ENCODE measurements at places on chromosomes 3 and 15.

- DNase-seq, result no peak
Observed at GRCh38 chr15:71304681-71305080, 189.4 kb downstream of the THSD4 start.

DNA sequence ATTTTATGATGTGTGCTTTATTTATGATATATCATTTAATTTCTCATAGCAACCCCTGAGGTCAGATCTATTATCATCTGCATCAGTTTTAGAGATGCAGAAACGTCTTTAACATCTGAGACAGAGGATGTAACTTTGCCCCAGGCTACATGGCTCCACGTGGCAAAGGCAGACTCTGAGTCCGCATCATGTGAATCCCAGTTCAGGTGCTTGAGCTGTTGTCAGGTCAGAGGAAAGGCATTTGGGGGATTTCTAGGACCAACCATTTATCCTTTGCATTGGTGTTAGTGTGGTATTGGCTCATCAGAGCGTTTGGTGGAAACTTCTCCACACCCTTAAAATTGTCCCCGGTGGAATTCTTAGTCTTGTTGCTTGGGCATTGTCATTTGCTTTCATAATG, 10.8 kb downstream of the CACNA2D3 start:
- no peak for DNase-seq

- no peak for DNase-seq
Observed at GRCh38 chr3:38616111-38616510, 33.4 kb downstream of the SCN5A start.

DNA sequence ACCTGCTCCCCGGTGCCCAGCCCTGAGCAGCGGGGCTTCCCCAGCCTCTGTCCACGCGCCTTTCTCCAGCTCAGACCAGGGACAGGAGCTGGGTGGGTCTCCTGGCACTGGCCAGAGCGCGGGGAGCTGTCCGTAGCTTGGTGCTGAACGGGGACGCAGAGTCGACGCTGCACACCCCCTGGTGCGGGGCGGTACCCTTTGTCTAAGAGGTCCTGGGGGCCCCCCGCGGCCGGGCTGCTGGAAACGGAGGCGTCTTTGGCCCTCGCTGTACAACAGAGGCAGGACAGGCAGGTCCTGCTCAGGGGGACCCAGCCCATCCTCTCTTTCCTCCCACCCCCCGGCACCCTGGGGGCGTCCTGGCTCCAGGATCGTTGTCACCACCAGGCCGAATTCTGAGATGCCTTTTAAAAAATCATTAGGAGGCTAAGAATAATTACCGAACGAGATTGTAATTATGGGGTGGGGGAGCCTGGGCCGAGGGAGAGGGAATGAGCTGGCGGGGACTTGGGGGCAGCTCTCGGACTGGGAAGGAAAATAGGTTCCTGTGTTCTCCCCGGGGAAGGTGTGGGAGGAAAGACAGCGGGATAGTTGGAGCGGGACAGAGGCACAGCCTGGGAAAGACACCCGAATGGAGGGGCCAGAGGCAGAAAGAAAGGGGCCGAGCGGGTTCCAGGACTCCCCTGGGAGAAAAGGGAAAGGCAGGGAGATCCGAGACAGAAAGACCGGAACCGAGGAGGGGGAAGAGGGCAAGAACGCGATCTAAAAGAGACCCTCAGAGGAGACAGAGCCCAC, 4.1 kb upstream of the SKOR1 start:
- no peak for DNase-seq

Measured in A673 (cell line).